Globus pallidus (tissue), 1 donor: ENCODE measurements at places on chromosomes 16 and 17.

DNA sequence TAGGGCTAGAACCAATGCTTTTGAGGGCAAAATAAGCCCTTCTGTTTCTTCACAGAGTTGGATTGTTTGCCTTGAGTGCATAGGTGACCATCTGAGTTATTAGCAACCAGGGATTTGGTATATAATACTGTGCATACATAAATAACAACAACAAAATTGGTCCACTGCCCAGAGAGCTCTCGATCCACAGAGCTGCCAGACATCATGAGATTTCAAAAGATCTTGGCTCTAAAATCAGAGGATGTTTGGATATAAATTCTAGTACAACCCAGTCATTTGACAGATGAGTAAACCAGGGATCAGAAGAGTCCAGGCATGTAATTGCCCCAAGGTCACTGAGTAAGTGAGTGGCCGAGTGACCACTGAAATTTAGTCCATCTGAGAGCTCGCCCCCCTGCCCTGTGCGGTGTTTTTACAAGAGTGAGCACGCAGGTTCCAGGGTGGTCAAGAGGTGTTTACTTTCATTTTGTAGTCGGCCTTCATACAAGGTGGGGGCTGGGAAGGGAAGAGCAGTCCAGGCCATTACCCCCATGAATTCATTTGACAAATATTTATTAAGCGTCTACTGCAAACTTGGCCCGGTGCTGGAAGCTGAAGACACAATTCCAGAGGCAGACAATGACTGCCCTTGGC, 1.8 kb upstream of the MT2A start:
- no peak for DNase-seq

DNA sequence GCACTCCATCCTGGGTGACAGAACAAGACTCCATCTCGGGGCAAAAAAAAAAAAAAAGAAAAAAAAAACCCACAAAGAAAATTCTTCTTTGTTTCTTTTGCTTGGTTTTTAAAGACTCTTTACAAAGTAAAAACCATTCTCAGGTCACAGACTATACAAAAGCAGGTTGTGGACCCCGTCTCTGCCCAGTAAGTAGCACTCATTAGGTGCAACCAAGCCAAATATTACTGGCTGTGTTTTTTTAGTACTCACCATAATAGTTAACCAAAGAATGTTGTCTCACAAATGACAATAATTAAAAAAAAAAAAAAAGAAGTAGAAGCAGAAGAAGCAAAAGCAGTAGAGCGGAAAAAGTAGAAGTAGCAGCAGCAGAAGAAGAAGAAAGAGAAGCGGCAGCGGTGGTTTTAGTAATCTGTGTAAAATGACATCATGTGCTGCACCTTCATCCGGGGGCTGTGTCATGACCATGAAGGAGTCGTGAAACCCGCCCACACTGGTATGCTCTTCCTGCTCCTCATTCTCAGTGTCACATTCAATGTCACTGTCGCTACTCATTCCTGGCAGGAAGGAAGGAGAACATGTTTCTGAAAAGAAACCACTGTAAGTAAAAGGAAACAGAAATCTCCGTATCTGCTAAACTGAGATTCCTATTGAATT, 105.4 kb downstream of the TRIM37 start:
- DNase-seq: no peak

DNA sequence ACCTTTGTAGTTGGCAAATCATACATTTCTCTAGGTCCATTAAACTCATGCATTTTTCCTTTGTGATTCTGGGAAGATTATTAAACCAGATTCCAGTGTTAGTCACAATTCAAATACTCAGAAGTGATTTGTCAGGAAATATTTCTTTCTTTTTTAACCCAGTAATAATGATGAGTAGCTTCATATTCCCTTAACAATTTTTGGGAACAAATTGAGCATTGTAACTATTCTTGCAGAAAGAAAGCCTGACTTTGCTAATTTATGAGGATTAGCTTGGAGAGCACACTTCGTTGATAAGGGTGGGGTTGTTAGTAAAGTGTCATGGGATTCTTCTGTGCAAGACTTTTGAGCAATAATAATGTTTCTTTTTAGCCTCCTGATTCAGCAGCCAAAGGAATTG, 18.7 kb upstream of the KRT24 start:
- DNase-seq: no peak

GRCh38 chr16:57021757-57022156, 32.4 kb downstream of the NLRC5 start:
- no peak for DNase-seq

DNA sequence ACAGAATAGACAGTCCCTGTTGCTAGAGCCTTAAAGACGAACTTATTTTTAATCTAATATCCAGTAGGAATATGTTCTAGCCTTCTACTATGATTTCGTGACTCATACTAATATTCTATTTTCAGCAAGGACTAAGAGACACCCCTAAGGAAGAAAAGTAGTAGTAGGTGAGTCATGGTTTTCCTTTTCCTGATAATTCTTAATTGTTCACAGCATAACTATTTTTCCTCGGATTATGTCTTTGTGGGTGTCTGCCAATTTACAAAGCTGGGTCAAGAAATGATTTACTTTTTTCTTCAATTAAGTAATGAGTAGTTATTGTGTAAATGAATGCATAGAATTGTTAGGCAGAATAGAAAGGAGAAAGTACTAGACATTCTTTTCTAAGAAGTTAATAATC, 292.2 kb downstream of the TOX3 start:
- DNase-seq: no peak

- peak; percentile 48 for DNase-seq
Observed at GRCh38 chr17:5931616-5932015, 138.6 kb upstream of the WSCD1 start.

DNA sequence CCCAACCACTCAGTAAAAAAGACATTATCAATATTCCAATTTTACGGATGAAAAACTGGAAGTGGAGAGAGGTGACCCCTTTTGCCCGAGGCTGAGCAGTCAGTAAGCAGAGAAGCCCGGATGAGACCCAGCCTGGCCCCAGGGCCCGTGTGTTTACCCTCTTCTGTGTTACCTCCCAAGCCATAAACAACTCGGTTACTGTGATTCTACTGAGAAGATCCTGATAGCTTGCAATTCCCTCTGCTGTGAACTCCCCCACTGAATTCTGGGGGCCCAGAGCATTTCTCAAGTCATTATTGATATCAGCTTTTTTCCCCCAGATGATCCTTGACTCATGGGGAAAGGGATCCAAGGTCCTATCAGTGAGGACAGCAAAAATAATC, 482.6 kb upstream of the ERCC4 start:
- DNase-seq: no peak

DNA sequence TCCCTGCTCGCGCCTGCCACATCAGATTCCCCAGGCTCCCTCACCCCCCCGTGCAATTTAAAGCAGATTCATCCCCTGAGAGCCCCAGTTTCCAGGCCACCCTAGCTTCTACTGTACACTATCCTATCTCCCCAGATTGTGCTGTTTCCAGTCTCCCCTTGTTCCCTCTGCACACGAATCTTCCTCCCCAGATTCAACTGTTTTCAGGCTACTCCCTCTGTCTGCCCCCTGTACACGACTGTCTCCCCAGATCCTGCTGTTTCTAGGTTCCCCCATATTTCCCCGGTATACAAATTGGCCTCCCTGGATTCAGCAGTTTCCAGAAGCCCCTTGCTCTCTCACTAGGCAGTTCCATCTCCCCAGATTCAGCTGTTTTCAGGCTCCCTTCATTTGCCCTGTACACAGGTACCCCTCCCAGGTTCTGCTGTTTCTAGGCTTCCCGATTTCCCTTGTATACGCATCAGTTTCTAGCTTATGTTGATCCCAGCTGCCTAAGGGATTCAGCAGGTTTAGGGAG, 22.9 kb downstream of the COPZ2 start:
- no peak for DNase-seq

GRCh38 chr17:10744501-10745000, 14.7 kb upstream of the TMEM220 start:
- no peak for DNase-seq

GRCh38 chr16:6008670-6009069, 911.1 kb upstream of the EEF2KMT start:
- DNase-seq: no peak

DNA sequence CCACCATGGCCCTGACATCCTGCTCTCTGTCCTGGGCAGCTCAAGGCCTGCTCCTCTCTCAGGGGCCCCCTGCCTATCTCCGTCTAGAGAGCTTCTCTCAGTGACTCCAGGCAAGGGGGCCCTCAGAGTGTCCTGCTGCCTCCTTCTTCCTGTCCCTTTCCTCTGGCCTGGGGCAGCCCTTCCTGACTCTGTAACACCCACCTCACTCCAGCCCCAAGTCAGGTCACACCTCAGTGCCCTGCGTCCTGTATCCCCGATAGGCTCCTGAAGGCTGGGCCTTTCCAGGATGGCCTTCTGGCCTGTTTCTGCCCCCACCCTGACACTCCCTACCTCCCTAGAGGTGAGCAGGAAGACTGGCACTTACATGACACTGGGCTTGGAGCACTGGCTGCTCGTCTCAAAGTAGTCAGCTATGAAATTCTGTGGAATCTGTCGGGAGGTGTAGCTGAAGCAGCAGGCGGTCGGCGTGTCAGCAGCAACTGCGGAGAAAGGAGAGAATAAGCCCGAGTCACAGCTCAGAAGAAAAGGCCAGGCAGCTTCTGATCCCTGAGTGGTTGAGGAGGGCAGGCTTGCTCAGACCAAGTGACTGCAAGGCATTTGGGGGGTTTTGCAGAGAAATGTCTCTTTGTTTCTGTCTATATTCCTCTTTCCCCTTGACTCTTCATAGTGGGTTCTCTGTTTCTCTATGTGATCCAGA, 976 bp downstream of the CCL3L1 start:
- DNase-seq: no peak

GRCh38 chr16:84059111-84059510, 16.5 kb upstream of the SLC38A8 start:
- no peak for DNase-seq

DNA sequence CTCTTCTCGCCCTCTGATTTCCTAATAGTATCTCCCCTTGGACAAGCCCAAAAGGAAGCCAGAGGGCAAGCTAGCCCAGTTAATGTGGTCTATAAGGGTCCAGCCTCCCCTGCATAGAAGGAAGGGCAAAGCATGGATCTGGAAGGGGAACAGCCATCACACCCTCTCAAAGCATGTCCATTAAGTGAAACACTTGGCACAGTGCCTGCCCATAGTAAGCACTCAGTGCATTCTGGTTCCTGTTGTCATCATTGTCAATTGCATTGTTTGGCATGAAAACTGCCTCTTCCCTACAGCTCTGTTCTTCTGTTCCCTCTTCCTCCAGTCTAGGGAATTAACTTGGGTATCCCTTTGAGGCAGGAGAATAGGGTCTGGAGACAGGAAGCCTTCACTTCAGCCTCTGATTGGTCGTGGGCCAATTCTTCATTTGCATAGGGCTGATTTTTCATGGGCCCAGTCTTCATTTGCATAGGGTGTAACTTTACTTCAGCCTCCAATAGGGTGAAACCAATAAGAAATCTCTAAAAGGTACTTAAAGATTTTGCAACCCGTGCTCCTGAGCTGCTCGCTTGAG, 81.4 kb downstream of the C17orf67 start:
- DNase-seq: no peak

DNA sequence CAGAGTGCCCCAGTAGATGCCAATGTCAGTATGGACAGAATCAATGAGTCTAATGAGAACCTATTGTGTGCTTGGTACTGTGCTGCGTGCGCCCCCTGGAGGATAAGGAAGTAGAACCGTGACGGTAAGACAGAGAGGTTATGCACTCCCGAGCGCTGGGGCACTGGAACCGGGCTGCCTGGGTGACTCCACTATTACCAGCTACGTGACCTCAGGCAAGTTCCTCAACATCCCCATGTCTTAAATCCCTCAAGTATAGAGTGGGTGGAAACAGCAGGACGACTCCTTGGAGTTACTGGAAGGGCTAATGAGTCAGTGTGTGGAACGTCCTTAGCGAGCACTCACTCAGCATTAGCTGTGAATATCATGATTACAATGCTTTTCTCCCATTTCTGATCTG, 16.2 kb downstream of the CHST4 start:
- peak; percentile 2 for DNase-seq

- no peak for DNase-seq
Observed at GRCh38 chr16:88677721-88678120, 8.6 kb downstream of the SNAI3 start.

- DNase-seq: peak; percentile 47
Observed at GRCh38 chr16:86072328-86073102, 173.6 kb downstream of the IRF8 start.

DNA sequence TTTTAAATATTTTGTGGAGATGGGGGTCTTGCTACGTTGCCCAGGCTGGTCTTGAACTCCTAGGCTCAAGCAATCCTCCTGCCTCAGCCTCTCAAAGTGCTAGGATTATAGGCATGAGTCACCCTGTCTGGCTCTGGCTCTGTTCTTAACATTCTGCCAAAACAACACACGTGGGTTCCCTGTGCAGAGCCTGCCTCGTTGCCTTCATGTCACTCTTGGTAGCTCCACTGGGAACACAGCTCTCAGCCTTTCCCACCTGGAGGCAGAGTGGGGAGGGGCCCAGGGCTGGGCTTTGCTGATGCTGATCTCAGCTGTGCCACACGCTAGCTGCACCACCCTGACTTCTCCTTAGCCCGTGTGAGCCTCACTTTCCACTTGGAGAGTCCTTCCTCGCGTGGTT, 19.3 kb downstream of the CRISPLD2 start:
- no peak for DNase-seq

- no peak for DNase-seq
Observed at GRCh38 chr17:77783991-77784820, 174.3 kb upstream of the TNRC6C start.

- DNase-seq: no peak
Observed at GRCh38 chr17:78272181-78272913, 40.9 kb downstream of the TMEM235 start.

DNA sequence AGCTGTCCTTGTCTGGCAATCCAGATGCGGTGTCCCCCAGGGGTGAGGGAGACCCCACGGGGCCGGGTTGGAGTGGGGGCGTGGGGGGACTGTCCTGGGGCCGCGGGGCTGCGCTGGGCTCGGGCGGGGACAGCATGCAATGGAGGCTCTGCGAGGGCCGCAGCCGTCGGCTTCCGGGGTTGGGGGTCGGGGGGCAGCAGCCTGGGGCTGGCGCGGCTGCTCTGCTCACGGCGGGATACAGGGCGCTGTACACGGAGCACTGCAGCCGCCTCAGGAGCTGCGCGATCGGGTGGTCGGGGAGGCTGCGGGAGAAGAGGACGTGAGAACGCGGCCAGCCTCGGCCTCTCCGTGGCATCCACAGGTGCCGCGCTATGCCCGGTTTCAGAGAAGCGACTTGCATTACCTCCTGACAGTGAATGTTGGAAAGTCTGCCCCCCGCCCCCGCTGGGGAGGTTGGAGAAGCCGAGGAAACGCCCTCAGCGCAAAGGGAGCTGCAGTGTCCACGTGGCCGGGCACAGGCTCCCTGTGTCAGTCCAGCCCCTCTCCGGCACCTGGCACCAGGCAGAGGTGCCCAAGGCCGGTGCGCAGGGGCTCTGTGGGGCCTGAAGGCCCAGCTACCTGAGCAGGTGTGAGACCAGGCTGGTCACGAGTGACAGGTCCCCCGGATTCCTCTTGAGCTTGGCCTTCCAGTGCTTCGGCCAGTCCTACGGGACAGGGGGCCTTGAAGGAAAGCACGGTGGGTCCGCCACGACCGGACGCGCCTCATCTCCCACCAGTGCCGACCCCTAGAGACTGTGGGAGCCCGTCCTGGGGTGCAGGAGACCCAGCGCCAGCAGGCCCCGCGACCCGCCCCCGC, 9.4 kb upstream of the SPATA2L start:
- no peak for DNase-seq
